CD4-positive, alpha-beta T cell treated with Interferon alpha-2 for 1 hour (primary cell): ENCODE measurements at places on chromosomes 16 and 17.
A peak's percentile ranks its signal among the peaks of the same experiment; 100 is the strongest.

GRCh38 chr17:31488982-31489294 is 97.5 kb downstream of the RAB11FIP4 start:
- DNase-seq = peak; percentile 11

GRCh38 chr17:31530391-31530985 is 139.0 kb downstream of the RAB11FIP4 start:
- DNase-seq = no peak

- DNase-seq = peak; percentile 9
These were observed 1.9 kb upstream of the CAPN15 start for GRCh38 chr16:525520-526180.

- no peak for DNase-seq
These were observed 279.0 kb downstream of the SOX9 start for GRCh38 chr17:72399608-72400487.

DNA sequence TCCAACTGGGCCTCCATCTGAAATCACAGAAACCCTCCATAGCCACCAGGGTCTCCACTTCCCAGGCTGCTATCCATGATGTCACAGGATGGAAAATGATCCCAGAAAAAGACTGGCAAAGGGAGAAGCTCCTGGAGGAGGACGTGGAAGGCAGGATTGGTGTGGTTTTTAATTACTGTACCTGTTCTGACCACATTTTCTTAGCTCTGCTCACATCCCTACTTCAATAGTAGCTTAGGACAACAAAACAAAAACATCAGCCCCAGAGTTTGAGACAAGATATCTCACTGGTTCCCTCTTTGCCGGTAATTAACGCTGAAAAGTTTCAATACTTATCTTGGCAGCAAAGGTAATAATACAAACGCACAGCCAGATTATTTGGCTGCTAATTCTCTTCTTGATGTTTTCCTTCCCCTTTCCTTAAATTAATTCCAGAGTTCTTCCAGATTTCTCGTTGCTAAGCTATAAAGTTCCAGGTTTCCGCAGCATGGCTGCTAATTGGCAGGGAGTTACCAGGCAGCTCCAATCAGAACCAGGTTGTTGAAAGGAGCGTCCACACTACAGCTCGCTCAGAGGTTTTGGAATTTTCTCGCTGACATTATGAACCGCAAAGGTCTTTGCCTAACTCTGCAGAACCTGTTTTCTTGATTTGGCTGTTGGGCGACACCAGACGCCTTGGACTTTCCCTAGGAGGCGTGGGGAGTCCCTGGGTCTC is 263.4 kb downstream of the MRTFB start:
- DNase-seq = no peak

DNA sequence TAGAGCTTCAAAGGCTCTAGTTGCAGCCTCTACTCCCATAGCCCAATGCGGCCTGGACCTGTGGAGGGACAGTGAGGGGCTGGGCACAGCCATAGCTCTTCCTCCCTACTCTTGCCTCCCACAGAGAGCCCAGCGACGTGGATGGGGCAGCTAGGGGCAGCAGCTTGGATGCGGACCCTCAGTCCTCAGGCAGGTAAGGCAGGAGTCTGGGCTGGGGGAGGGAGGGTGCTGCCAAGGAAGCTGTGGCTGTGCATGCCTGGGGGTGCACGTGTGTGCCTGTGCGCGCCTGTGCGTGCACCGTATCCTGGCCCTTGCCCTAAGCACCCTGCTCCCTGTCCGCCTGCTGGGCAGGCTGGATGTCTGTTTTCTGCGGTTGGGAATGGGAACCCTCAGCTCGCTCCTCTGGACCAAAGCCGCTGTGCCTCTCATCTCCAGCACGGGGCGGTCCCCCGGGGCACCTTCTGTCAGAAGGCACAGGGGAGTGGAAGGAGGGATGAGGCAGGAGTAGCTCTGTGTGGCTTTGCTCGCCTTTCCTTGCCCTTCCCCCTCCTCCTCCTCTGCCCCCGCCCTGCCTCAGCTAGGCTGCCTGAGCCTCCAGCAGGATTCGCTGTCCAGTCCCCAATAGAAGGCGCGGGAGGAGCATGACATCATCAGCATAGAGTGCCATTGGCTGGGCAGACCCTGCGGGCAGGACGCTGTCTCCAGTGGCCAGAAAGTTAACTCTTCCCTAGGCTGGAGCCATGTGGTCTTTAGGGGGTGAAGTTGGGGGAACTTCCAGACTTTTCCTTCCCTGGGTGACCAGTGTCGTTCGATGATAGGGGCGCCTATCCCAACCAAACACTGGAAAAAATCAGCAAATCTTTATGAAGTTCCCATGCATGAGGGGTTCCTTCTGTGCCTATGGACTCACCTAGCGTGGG is 797 bp downstream of the PRCD start:
- DNase-seq = peak; percentile 57

DNA sequence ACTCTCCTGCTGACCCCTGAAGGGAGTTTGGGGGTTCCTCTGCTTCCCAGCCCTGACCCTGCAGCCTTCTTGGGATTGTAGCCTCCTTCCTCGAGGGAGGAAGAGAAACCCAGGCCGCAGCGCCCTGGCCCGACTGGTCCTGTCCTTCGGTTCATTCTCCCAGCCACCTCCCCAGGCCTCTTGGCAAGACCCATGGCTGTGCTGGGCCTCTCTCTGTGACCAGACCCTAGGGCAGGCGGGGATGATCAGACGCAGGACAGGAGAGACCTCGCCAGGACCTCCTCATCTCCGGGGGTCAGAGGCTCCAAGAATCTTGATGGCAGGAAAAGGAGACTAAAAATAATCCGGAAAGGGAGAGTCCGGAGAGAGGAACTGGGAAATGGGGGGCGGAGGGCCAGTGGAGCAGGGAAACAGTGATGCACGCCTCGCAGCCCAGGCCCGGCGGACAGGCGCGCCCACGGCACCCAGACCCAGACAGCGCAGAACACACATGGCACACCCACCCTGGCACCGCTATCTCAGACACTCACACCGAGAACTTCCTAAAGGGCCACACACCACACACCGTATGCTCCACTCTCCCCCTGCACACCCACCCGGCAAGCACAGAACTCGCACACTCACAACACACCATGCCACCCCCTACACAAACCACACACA is 1.2 kb downstream of the ARHGEF15 start:
- DNase-seq = no peak

GRCh38 chr17:41058741-41059140 is 1.2 kb downstream of the KRTAP2-3 start:
- no peak for DNase-seq

- DNase-seq = peak; percentile 25
These were observed 1.1 kb upstream of the TFAP4 start for GRCh38 chr16:4273858-4274311.

GRCh38 chr16:54510685-54511221 is 224.2 kb upstream of the IRX3 start:
- no peak for DNase-seq

- no peak for DNase-seq
These were observed 280.9 kb downstream of the RBFOX1 start for GRCh38 chr16:7613518-7613917.

- no peak for DNase-seq
These were observed 59.2 kb downstream of the MRM3 start for GRCh38 chr17:841313-841712.

- peak; percentile 23 for DNase-seq
These were observed 13.6 kb downstream of the CARHSP1 start for GRCh38 chr16:8855051-8855786.

- no peak for DNase-seq
These were observed 4.5 kb downstream of the NUDT16L1 start for GRCh38 chr16:4697848-4698291.

- no peak for DNase-seq
These were observed 30.8 kb downstream of the CALB2 start for GRCh38 chr16:71389330-71389729.

- DNase-seq = no peak
These were observed 17.0 kb downstream of the GJD3 start for GRCh38 chr17:40347319-40348135.

DNA sequence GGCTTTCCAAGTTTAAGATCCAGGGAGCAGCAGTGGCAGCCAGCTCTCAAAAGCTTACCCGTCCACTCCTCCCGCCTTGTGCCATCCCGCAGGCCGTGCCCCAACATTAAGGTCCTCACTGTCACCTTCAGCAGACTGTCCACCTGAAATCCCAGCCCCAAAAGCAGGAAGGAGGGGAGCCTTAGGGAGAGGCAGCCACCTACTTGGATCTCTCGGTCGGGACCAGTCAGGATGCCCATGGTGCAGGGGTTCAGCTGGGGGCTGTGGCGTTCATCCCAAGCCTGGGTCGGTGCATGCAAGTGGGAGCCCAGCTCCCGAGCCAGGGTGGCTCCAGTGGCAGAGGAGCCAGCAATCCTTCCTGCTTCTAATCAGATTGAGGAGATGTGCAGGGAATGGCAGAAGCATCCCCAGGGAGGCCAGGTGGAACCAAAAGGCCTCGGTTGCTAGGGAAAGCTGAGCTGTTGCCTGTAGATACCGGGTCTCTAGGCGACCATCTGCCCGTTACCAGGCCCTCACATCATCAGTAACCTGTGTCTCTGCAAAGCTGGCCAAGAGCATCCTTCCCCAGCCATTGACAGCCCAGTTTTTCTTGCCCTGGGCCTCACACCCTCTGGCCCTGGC is 24.6 kb downstream of the CNGB1 start:
- DNase-seq = no peak

DNA sequence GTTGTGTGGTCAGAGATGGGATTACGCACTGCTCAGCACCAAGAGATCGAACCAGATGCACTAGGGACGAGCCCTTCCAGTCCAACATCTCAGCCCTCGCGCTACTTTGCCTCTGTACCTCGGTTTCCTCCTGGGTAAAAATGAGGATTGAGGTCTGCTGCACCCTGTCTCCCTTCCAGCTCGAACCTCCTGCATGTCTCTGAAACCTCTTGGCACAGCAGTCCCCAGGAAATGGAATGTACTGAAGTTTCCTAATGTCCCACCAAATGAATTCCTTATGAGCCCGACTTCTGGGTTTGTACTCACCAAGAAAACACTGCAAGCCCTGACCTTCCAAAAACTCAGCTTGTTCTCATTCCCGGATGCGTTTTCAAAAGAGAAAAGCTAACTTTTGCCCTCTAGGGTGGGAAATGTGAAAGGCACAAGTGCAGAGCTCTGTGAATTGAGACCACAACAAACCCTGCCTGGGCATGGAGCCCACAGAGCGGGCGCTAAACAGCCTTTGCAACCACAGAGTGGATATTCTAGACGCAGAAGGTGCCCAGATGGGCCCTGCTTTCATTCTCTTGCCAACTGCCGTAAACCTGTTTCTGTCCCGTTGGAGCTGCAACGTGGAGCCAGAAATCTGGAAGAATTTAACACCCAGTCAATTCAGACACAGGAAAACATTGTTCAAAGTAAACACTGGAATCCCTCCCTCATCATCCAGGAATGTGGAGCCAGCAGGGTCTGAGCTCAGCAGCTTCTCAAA is 10.3 kb downstream of the CDRT4 start:
- DNase-seq = no peak

GRCh38 chr17:72618001-72618509 is 474.4 kb downstream of the SLC39A11 start:
- DNase-seq = no peak

DNA sequence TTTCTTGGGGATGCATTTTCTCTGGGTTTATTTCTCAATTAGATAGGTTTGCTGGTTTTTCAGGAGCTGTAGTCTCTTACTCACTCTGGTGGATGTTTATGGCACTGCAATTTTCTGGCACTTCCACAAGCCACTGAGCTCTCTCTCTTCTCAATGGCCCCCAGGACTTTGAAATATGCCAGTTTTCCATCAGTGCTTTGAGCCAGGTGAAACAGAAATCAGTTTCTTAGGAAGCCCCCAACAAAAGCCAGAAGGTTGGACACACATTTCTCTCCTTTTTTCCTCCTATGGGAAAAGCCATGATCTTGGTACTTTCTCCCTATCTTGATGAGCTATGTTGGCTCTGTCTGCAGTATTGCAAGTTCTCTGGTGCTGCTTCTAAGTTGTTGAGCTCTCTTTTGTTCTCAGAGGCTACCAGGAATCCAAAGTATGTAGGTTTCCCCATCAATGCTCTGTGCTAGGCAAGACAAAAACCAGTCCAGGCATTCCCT is 90.7 kb upstream of the SMIM36 start:
- DNase-seq = peak; percentile 11

GRCh38 chr17:38900978-38901656 is 24.3 kb upstream of the LASP1NB start:
- peak; percentile 41 for DNase-seq

DNA sequence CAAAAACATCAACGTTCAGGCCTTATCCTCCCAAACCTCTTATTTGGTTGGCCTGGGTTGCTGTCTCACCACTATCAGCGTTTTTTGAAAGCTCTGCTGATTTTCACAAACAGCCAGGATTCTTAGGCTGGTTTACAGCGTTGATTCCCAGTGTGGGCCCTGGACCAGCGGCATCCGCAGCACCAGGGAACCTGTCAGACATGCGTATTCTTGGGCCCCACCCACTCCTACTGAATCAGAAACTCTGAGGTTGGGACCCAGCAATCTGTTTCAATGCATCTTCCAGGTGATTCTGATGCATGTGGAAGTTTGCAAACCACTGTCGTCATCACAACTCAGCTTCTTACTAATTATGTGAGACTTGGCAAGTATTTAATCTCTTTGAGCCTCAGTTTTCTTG is 58.5 kb downstream of the RGS9 start:
- no peak for DNase-seq

DNA sequence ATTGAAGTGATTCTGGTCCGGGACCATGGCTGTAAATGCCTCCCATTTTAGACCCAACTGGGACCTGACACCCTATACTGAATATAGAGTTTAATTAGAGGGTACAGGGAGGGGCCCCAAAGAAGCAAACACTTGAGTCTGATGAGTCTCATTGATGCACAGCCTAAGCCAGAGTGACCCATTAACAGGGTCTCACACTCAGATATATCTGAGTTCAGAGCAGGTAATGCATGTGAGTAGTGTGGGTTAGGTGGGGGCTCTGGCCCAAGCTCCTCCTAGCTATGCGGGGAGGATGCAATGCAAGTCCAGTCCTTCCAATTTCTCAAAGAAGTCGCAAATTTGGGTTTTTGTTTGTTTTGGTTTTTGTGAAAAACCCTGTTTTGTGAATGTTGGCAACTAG is 17.1 kb upstream of the MARCHF10 start:
- no peak for DNase-seq

- peak; percentile 18 for DNase-seq
These were observed 13.7 kb downstream of the GUCY2D start for GRCh38 chr17:8015957-8016631.

DNA sequence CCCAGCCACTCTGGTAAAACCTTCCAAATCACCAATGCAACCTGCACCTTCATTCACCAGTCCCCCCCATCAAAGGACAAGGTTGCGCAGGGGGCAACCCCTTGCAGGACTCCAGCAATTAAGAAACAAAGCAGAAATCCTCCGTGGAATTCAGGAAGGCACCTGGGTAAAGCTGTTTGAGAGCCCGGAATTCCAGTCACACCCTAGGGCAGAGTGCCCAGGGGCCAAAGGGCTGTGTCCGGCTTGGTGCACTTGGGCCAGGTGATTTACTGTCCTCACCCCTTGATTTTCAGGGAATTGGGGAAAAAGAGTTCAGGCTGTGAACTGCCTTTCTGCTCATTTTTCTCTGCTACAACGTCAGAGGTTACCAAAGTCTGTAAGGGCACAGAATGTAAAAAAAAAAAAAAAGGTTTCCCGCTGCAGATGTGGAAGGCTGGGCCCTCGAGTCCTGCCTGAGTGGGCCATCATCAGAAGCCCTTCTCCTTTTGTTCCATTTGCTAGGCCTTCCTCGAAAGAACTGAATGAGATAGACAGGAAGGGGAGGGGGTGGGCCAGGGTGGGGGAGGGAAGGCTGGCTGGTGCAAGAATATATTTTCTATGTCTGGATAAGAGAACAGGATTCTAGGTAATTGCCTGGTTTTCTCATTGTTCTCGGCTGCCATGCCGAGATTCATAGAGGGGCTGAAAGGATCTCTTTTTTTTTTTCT is 266.5 kb upstream of the PSMD7 start:
- DNase-seq = no peak
